ENCODE measurements at places on chromosomes 1 and 21.

- DNase-seq: no peak
Measured at GRCh38 chr1:31954607-31955283, 16.6 kb upstream of the PTP4A2 start.

- DNase-seq: no peak
Measured at GRCh38 chr1:247216261-247216660, 39.6 kb upstream of the VN1R5 start.

- DNase-seq: peak; percentile 12
Measured at GRCh38 chr1:57845041-57845440, 421.2 kb upstream of the DAB1 start.

- no peak for DNase-seq
Measured at GRCh38 chr1:230205719-230206198, 138.7 kb downstream of the GALNT2 start.

DNA sequence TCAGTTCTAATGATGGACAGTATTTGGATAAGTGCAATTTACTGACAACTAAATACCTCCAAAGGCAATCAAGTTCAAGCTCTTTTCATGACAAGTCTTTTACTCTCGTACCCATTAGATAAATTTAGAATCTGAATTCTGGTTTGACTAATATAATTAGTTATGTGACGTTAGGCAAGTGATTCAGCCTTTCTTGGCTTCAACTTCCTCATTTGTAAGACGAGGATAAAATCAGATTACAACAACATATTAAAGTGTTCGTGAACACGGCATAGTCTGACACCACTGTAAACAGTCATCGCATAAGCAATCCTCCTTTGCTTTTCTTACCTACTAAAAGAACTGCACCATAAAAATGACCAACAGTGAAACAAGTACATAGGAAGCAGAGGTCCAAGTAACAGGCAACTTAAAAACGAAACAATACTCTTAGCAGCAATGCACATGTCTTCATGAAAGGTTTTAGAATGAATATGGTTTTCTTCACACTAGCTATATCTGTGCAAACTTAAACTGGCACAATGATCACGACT, 25.7 kb downstream of the COA6 start:
- DNase-seq: no peak

DNA sequence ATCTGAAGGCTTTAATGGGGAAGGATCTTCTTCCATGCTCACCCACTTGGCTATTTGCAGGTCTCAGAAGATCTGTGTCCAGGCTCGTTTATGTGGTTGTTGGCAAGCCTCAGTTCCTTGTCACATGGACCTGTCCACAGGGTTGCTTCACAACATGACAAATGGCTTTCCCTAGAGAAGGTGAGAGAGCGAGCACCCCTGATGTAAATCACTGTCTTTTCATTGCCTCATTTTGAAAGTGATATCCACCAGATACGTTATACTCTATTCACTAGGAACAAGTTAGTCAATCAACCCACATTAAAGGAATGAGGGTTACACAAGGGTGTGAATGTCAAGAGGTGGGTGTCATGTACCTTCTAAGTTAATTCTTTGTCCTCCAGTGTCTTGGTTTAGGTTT, 433.3 kb downstream of the RPS6KC1 start:
- DNase-seq: no peak

GRCh38 chr1:99670583-99670982, 24.7 kb downstream of the PALMD start:
- no peak for DNase-seq

DNA sequence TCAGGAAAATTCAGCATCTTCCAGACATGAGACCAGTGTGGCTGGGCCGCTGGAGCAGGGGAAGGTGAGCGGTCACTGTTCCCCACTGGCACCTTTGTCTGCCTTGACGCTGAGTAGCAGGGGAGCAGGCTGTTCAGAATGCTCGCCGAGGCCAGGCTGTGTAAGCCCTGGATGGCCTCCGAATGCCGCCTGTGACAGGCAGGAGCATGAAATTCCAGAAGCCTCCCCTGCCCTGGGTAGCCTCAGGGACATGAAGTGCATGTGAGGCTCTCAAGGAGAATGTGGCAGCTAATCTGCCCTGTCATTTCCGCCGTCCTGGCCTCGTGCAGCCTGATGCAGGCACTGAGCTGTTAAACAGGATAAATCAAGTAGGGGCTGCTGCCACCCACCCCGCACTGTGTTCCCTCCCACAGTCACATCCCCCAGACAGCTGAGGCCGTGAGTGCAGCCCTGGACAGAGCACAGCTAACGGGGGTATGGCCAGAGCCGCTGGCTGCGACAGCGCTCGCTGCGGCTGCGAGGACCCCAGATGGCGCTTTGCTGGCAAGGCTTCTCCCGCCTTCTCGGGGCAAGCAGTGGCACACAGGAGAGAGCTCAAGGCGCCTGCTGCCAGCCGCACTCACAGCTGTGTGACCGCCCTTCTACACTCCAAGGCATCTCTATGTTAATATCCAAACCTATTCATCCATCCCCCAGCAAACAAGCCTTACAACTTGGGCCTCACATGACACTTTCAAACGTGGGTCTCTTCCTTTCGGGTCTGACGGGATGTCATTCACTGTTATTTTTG, 105.0 kb upstream of the COL6A1 start:
- no peak for DNase-seq

DNA sequence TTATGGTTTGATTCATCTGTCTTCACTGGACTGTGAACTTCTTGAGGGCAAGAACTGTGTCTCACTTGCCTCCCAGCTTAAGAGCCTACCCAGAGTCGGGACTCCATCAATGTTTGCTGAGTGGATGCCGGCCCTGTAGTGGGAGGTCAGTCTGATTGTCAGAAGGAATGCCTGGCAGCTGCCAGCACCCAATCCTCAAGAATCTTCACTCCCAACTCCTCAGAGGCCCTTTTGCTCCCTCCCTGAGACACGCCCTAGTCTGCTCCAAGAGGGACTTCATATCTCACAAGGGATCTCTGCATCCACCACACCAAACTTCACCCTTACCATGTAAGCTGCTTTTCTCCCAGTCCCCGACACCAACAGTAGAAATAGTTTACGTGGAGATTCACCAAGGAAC, 15.2 kb upstream of the KDM4A start:
- DNase-seq: no peak

DNA sequence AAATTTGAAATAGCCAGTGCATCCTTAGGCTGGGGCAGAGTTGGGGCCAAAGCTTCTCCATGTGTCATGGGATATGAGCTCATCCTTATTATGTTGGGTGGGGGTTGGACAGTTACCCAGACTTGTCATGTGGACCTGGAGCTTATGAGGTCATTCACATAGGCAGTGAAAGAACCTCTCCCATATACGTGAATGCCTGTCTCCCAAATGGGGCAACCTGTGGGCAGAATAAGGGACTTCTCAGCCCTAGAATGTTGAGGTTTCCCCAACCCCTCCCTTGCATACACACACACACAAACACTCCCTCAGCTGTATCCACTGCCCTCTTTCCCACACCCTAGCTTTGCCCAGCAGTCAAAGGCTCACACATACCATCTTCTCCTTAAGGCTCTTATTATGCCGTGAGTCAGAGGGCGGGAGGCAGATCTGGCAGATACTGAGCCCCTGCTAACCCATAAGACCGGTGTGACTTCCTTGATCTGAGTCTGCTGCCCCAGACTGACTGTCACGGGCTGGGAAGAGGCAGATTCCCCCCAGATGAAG, 2.3 kb upstream of the IVL start:
- no peak for DNase-seq

- DNase-seq: no peak
Measured at GRCh38 chr1:38068220-38068979, 21.8 kb upstream of the POU3F1 start.

DNA sequence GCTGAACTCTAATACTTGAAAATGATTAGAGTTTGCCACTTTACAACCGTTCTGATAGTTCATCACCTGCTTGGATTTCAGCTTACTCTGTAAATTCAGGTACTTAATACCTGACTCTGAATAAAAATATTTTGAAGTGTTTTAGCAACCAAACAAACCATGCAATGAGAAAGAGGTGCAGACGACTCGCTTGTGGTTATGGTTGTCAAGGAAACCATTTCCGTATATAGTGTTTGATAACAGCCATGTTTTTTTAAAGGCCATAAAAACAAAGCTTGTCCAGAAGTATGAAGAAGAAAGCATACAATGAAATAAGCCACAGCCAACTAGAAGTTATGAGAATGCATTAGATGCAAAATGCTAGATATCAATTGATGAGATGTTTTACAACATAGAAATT, 167.2 kb upstream of the HMCN1 start:
- DNase-seq: no peak

GRCh38 chr21:29939924-29940275, at the start of gene GRIK1:
GRIK1 (minus strand) TSS chr21:29939996.
- DNase-seq: no peak

- DNase-seq: no peak
Measured at GRCh38 chr1:53070621-53071020, 8.6 kb downstream of the PODN start.

- DNase-seq: no peak
Measured at GRCh38 chr1:12548973-12549459, 69.0 kb downstream of the DHRS3 start.

GRCh38 chr1:243313635-243314536, 58.0 kb downstream of the SDCCAG8 start:
- no peak for DNase-seq

DNA sequence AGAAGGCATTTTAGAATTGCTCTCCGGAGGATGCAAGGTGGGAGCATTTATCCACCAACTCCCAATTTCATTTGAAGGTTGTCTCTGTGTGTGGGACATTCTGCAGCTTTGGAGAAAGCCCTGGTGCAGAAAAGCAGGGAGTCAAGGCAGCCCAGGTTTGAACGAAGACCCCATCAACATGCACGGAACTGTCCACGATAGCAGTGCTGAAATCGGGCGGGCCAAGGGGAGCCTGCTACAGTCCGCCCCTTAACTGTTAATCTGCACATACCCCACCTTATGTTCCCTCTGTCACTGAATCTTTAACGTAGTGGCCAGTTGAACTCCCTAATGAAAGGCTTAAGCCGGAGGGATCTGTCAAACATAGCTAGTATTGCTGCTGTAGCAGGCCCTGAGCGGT, 68.8 kb upstream of the C1orf174 start:
- no peak for DNase-seq

DNA sequence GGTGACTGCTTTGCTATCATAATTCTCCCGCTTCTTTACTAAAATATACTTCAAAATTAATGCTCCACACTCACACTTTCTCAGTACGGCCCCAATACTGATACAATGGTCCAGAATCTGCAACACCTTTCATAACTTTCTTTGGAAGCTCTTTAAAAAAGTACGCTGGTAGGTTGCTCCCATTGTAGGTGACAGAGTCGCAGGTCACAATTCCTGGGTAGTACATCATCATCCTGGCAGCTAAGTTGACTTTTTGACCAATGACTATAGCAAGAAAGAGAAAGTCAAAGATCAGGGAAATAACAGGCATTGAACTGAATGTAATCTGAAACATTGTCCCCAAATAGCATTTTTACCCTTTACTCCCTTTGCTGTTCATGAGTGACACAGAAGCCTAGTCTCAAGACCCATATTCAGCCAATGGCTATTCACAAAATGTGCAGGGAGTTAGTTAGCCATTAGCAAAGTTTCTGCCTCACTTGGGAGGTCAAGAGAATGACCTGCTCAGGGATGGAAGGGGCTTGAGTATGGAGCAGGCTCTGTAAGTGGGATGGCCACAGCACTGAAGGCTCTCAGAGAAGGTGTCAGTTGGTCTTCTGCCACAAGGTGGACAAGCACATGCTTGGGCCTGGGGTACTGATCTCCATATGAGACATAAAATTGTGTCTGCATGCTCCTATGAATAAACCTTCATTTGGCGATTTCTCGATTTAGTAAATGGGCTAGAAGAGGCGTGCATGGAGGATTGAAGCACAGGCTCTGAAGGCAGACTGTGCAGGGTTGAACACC, 35.4 kb downstream of the ADCY10 start:
- DNase-seq: no peak

- DNase-seq: no peak
Measured at GRCh38 chr21:35829067-35829466, 231.3 kb downstream of the SETD4 start.

DNA sequence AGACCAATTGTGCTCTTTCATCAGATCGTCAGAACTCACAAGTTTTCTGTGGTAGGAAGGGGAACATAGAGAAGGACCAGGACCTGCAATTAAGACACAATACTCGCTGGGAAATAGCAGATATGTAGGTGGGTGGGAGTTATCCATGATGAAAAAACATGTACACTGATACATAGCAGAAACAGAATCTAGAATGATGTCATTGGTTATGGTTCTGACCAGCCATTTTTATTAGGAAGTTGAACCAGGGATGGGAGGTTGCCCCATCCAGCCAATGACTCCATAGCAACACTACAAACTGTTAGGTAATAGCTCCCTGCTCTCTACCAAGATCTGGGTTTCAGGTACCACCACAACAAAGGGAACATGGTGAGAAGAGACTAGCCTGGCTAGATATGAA, 393.5 kb upstream of the PBX1 start:
- no peak for DNase-seq

DNA sequence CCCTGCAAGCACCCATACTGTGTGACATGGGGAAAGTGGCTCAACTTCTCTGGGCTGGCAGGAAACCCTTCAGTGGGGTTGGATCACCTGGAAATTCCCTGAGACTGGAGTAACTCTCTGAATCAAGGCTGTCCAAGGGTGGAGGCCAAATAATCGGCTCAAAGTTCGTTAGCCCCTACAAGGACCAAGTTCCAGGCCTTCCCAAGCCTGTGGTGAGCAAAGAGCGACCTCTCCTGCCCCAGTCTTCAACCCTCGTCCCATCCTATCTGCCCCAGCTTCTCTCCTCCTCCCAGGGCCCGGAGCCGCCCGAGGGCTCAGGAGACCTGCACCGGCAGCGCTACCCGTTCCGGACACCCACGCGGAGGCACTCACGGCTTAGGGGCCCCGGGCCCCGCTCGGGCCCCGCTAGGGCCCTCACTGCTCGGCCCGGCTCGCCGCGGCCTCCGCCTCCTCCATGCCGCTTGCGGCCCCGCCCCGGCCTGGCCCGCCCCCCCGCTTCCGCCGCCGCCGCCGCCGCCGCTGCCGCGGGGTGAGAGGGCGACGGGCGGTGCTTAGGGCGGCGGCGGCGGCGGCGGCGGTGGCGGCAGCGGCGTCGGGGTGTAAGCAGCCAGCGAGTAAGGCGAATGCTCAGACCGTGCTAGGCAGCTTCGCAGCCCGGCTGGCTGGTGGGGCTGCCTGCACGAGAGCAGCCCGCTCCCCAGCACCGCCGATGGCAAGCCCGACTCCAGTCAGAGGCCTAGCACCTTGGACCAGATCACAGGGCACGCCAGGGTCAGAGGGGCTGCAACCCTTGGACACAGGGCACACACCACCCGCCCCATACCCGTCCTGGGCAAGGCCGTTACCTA, at the start of gene POMGNT1:
Gene POMGNT1 (minus strand): TSS at position 471 of the 848 bp plus-strand sequence. CDS start 613 bp downstream, outside the sequence.
- DNase-seq: no peak

GRCh38 chr1:156677616-156678596, 699 bp upstream of the NES start:
- peak; percentile 58 for DNase-seq

DNA sequence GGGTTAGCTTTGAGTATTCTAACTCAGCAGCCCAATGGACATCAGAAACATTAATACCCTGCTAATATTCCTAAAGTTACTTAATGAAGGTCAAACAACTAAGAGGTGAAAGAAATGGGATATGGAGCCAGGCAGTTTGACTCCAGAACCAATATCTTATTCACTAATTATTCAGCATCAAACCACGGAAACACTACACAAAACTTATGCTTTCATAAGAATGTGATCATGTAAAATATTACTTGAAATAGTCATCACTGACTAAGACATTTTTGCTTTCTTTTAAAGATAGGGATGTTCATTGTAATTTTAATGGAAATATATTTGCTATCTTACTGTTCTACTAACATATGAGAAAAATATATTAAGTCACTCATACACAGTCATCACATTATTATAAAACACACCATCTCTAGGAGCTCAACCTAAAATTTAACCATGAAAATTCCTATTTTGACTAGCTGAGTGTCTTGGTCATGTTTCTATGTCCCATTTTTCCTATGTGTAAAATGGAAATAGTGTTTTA, 240.9 kb downstream of the KCTD3 start:
- no peak for DNase-seq
